Spleen (tissue), 13 donors: ENCODE measurements at places on chromosomes 7 and 10.

DNA sequence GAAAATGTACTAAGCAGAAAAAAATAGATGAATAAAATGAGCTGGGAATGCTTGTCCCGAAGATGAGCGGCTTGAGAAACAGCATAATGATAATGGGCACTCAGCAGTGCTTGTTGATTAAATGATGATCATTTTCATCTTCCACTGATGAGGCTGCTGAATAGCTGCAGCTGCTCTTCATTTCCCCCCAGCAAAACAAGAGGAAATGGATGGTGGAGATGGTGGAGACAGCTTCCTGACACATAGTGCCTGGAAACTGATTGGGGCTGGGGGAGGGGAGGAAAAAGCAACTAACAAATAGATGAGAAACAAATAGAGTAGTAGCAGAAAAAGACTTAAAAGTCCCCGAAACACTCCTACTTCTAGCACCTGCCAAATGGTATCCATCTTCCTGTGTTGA, 41.4 kb downstream of the MRC1 start:
- no peak for DNase-seq

DNA sequence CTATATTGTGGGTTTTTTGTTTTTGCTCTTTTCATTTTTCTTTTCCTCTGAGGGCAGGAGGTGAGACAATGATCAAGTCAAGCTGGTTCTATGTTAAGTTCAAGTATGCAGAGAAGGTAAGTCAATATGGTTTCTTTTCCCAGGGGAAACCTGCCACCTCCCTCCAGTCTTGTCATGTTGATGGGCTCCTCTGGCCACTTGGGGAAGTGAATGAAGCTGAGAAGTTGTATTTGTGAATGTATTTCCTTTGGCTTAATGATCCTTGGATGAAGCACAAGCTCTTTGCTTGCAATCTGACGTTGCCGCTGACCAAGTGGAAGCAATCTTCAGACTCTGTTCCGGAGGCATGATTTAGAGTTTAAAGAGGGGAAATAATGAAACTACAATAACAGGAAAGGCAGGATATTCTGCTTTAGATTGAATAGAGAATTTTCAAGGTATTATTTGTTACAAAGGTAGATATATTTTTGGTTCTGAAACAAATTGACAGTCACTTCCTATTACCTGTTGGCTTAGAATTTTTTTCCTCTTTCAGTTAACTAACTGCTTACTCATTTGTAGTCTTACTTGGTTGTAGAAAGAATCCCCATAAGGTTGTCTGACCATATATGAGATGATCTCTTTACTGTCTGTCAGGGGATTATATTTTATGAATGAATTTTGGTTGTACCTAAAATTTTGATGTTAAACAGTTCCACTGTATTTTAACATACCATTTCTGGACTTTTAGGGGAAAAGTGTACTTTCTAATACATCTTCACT, 369.6 kb downstream of the AUTS2 start:
- DNase-seq = no peak

- no peak for DNase-seq
Measured at GRCh38 chr7:135853008-135853407, 104.4 kb upstream of the FAM180A start.

- DNase-seq = no peak
Measured at GRCh38 chr7:2821842-2822507, 22.1 kb downstream of the GNA12 start.

GRCh38 chr7:112853422-112853821, 63.2 kb upstream of the TMEM168 start:
- no peak for DNase-seq

- no peak for DNase-seq
Measured at GRCh38 chr10:68837626-68838322, 10.4 kb downstream of the STOX1 start.

DNA sequence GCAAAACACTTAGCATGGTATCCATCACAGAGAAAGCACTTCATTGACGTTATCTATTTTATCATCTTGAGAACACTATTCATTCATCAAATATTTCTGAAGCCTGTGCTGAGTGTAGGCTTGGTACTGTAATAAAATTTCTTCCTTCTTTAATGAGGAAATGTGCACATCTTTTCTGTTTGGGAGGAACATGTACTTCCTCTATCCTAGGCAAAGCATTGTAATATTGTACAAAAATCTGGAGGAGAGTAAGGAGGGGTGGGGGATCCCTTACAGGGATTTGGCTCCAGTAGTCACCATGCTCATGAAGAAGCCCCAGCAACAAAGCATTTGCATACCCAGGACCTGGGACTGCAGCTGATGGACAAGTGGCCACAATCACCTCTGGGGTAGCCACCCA, 39.9 kb upstream of the SORCS3 start:
- DNase-seq = no peak

DNA sequence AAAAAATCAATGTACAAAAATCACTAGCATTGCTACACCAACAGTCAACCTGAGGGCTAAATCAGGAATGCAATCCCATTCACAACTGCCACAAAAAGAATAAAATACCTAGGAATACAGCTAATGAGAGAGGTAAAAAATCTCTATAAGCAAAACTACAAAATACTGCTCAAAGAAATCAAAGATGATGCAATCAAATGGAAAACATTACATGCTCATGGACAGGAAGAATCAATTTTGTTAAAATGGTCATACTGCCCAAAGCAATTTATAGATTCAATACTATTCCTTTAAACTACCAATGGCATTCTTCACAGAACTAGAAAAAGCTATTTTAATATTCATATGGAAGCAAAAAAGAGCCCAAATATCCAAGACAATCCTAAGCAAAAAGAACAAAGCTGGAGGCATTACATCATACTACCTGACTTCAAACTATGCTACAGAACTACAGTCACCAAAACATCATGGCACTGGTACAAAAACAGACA, 116.3 kb downstream of the HPSE2 start:
- DNase-seq = no peak

DNA sequence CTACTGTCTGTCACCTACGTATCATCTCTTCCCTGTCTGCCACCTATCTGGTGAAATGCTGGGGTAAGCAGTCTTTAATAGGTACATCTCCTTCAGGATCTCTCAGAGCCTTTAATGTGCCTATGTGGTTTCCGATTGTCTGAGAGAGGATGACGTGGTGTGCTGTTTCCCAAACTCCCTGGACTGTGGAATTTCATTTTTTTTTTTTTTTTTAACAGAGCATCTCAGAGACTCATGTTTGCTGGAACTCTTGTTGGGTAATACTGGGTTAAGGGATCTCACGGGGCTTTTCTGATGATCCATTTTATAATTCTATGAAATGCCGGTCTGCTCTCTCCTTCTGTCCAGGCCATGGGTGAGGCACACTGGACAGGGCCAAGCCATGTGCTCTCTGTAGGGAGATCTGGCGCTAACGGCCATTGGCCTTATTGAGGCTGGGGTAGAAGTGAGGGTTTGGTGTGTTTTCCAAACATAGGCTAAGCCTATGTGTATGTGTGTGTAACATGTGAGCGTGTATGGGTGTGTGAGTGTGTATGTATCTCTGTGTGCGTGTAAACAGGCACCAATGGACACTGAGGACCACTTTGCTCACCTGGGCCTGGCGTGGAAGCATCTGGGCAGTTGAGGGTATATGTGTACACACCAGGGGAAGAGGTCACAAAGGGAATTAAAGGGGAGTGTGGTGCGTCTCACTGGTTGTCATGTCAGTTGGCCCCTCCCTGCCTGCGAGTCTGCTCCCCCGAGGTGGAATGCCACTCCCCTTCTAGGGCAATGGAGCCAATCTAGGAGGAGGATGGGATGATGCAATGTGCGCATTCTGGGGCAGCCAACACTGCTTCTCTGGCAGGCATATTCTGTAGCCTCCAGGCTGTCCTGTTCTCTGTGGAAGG, 7.8 kb downstream of the ADRA2A start:
- no peak for DNase-seq

- DNase-seq = no peak
Measured at GRCh38 chr10:10259013-10259412, 758.7 kb upstream of the CELF2 start.
